ENCODE measurements at places on chromosomes 4 and X.

GRCh38 chr4:38539501-38539900 lies 124.5 kb upstream of the KLF3 start:
- DNase-seq, result no peak

- DNase-seq, result no peak
Observed at GRCh38 chr4:85738721-85739120, 263.8 kb downstream of the ARHGAP24 start.

- no peak for DNase-seq
Observed at GRCh38 chr4:113450295-113451080, 311.1 kb downstream of the CAMK2D start.

- DNase-seq, result no peak
Observed at GRCh38 chr4:72525938-72526337, 43.1 kb downstream of the ADAMTS3 start.

GRCh38 chrX:51461053-51462044 lies 35.0 kb downstream of the NUDT11 start:
- DNase-seq, result peak; percentile 65

- no peak for DNase-seq
Observed at GRCh38 chr4:77308843-77309242, 151.8 kb downstream of the CCNG2 start.

DNA sequence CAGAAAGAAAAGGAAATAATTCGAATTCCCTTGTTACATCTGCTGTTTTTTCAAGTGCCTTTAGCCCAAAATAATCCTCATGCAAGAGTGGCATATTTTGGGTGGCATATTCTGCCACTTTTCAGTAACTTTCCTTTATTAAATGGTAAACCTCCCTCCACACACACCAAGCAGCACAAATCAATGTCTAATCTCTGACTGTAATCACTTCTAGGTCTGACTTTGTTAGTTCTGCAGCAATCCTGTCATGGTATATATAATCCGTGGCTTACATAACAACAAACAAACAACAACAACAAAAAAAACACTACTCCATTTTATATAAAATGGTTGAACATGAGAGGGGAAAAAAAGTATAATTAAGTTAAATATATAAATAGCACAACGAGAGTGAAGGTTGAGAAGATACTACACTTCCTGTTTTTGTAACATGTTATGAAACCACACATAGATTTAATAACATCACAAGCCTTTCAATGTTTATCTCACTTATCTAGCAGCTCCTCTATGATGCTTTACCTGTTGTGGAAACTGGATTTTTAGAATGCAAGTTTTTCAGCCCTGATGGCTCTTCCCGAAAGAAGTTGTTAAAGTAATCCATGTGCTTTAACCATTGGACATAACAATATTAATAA lies 715.4 kb downstream of the GRXCR1 start:
- DNase-seq, result no peak

DNA sequence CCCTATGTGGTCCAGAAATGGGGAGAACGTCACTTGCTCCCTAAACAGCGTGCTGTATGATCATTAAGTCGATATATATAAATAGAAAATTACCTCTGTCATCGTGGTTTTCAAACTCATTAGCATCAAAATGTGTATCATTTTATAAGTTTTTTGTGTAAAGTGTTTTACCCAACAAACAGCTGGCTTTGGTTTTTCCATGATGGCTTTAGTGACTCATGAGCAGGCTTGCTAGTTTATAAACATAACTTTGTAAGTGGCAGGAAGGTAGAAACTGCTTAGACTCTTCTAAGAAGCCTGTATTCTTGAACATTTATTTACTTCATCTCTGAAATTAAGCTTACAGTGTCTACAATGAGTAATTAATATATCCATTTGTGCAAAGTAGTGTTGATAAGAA lies 108.4 kb upstream of the DIPK2B start:
- no peak for DNase-seq

GRCh38 chr4:100631281-100631968 lies 113.6 kb upstream of the EMCN start:
- no peak for DNase-seq

DNA sequence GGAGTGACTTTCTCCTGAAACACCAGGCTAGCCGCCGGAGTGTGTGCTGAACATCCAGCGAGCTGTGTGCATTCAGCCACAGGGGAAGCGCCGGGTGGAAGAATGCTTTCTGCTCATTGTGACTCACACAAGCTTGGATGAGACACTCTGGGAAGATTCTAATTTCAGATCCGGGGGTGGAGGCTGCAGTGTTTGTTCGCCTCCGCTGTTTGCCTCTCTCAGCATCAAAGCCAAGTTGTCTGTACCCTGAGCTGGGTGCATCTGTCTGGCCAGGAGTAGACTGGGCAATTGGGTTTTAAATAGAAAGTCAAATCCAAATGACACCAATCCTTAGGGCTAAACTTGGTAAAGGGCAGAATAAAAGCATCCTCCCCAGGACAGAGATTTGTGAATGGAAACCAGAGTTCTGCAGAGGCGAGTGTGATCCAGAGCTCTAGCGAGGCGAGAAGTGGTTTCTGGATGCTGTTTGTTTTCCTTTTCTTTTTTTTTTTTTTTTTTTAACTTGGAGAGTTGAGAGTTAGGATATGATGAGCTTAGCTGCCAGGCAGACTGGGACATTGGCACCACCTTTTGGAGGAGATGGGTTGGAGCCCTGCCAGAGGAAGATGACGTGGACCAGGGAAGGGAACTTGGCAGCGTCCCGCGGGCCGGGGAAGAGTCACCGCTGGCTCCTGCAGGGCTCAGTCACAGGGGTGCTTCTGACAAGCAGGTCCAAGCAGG lies 196.0 kb upstream of the PSAPL1 start:
- DNase-seq, result no peak

DNA sequence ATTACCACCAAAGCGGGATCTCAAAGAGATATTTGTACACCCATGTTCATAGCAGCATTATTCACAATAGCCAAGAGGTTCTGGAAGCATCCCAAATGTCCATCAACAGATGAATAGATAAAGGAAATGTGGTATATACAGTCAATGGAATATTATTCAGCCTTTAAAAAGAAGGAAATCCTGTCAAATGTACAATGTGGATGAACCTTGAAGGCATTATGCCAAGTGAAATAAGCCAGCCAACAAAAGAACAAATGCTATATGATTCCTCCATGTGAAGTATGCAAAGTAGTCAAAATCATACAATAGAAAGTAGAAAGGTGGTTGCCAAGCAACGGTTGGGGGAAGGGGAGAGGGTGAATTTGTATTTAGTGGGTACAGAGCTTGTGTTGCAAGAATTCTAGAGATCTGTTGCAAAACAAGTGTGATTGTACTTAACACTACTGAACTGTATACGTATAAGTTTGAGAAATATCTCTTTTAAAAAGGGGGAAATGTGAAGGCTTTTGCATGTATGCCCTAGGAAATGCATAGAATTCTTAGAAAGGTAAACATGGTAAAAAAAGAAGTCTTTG lies 5.0 kb upstream of the ZRSR2 start:
- DNase-seq, result no peak

GRCh38 chr4:108943371-108943770 lies 180.5 kb upstream of the ETNPPL start:
- DNase-seq, result no peak

DNA sequence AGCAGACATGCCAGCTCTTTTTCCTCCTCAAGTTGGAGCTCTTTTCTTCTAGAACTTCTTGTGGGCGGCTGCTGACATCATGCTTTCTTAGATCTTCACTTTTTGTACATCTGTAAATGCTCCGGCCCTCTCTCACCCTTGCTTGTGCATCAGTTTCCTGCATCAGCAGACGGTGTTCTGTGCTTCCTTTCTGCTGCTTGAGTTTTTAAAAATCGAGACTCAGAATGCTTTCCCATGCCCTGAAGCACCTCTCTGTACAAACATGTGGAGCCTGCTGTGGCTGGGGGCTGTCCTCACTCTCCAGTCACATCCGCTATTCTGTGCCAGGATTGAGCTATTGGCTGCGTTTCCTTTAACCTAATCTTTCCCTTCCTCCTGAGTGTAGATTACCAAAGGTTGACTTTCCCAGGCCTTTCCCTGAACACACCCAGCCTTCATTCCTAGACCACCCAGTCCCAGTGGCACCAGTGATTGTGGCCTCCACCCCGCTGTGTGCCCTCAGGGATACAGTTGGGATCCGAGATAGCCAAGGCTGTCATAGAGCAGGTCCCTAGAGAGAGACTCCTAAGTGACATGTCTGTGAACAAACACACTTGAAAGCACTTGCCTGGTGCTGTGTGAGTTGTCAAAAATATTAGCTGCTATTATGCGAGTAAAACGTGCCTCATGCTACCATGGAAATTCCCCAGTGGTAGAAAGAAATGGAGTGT lies 41.9 kb downstream of the TNIP2 start:
- peak; percentile 84 for DNase-seq

GRCh38 chr4:13917015-13917414 lies 289.5 kb upstream of the BOD1L1 start:
- no peak for DNase-seq

DNA sequence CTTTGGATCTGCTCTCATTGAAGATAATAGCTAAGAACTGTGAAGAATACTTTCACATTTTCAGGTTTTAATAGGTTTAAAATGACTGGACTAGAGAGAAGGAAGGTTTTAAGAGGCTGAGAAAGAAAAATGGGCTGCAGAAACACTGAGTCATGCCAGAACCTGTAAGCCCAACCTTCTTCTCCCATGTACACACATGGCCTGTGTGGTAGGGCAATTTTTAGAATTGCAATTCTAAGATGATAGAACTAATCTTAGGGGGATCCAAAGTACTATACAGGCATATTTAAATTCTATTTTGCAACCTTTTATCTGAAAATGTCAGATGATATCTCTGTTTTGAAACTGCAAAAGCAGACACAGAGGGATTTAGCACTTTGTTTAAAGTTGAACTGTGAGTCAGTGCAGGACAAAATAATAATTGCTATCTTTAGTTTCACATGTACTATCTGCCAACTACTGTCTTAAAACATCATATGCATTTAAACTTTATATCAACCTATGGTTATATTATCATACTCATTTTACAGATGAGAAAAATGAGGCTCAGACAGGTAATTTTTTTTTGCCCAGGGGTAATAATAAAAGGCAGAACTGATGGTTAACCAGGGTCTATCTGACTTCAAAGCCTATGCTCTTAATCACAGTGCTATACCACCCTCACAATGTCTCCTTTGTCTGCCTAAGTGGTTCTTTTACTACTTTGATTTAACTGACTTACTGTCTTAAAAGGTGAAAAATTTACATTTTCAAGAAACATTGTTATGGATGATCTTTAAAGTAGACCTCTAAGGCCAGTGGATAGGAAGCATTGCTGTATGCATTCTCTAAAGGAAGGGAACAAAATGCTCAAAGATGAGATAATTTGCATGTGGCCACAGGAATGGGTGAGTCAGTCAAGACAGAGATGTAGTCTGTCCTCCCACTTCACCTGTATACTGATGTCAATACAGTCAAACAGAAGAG lies 4.3 kb downstream of the TMPRSS11E start:
- no peak for DNase-seq

GRCh38 chr4:100609810-100610209 lies 92.0 kb upstream of the EMCN start:
- DNase-seq, result no peak

GRCh38 chr4:124903995-124904722 lies 191.6 kb upstream of the ANKRD50 start:
- DNase-seq, result no peak

DNA sequence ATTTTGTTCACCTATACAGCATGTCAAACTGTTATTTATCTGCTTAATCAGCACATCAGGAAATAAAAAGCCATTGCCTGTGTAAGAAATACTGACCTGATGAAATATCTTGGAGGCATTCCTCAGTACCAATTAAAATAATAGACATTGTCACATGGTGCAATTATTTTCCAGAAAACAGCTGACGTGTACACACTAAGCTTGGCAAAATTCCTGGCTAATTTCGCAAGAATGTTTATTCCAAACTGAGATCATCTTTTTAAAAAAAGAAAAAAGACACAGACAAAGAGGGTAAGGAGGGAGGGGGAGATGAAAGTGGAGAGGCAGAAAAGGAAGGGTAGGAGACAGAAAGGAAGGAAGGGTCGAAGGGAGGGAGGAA lies 61.9 kb upstream of the NFKB1 start:
- no peak for DNase-seq

DNA sequence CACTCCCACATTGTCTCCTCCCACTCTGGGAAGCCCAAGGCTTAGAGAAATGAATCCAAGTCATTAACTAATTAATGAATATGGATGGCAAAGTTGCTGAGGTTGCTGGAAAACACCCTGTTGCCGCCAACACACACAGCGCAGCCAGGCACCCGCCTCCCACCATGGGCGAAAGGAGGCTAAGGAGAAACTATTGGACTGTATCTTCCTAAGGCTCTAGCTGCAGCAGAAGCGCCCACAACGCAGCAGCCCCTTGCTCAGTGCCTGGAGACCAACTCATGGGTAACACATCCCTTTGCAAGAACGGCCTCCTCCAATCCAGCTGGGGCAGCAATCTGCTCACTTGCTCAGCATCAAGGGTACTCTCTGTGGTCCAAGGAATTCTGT lies 34.2 kb downstream of the TSC22D3 start:
- DNase-seq, result no peak

- no peak for DNase-seq
Observed at GRCh38 chr4:99029018-99029735, 33.7 kb downstream of the METAP1 start.

- DNase-seq, result no peak
Observed at GRCh38 chrX:71320126-71320525, 18.6 kb downstream of the ITGB1BP2 start.

GRCh38 chr4:22299678-22300077 lies 216.2 kb downstream of the ADGRA3 start:
- no peak for DNase-seq

DNA sequence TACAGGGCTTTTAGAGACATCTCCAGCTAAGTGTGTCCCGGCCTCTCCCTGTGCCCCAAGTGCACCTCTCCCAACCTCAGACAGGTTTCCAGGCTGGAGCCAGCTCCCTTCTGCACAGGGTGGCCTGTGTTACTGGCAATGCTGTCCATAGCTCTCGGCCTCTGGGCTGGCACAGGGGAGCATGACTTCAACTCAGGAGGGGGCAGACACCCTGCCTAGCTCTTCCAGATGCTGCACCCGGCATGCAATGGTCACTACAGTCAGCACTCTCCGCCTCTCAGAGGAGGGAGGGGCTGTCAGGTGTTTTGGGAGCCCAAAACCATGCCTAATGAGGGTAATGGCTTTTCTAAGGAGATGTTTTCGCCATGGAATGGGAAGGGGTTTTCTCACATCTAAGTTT lies 2.4 kb upstream of the IRAK1 start:
- DNase-seq, result no peak

DNA sequence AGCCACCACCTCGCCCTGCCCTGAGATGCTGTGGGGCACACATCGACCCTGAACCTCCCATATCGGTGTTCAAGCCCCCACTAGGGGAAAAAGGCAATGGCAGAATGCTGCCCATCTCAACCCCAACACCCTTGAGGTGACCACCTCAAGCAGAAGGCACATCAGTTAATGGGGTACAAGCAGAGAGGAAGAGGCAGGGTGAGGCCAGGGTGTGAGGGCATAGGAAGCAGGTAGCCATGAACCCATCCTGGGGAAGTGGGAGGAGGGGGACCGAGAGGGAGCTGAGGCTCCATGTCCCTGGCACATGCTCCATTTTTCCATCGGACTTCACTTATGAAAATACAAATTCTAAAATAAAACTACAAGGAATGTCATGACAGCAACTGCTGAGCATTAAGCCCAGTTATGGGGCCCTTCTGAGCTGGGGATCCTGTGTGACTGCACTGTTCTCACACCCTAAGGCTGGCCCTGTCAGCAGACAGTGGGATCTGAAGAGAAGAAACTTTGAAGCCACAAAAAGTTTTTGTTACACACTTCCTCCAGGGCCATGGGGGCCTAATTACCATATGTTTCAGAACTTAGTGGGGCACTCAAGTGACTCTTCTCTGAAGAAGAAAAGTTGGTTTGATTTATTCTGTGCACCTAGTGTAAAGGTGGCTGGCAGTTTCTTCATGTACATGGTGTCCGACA lies 68.2 kb upstream of the FAM241A start:
- DNase-seq, result no peak

All from activated CD4-positive, alpha-beta T cell treated with anti-CD3 and anti-CD28 coated beads, Interleukin-2, amount 10 ng/mL, durations not matched to agents 24 days and 14 days (primary cell).